ENCODE measurements at places on chromosomes 5 and 9.

DNA sequence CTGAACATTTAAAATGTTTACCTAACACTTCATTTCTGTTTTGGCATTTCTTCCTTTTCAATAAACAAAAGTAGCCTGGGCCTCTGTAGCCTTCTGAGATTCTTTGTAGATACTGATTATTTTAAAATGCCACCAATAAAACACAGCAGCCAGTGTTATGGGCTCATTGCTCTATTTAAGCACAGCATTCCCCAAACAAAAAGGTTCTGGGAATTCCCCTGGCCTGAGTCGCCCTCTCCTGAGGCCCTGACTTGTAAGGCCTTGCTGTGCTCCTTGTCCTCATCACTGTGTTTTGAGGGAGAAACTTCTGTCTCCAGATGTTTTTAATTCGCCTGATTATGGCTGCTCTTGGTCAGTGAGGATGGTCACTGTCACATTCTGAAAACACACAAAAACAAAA lies 33.0 kb upstream of the CTXN3 start:
- no peak for DNase-seq

GRCh38 chr9:95311961-95312360 lies 5.5 kb downstream of the FANCC start:
- no peak for DNase-seq

GRCh38 chr5:127849891-127850290 lies 146.7 kb downstream of the CCDC192 start:
- DNase-seq, result no peak

GRCh38 chr5:68631884-68632283 lies 416.3 kb downstream of the PIK3R1 start:
- no peak for DNase-seq

GRCh38 chr5:146892231-146892630 lies 13.7 kb upstream of the PPP2R2B start:
- no peak for DNase-seq

- DNase-seq, result no peak
Observed at GRCh38 chr5:139925650-139926640, 117.2 kb downstream of the NRG2 start.

DNA sequence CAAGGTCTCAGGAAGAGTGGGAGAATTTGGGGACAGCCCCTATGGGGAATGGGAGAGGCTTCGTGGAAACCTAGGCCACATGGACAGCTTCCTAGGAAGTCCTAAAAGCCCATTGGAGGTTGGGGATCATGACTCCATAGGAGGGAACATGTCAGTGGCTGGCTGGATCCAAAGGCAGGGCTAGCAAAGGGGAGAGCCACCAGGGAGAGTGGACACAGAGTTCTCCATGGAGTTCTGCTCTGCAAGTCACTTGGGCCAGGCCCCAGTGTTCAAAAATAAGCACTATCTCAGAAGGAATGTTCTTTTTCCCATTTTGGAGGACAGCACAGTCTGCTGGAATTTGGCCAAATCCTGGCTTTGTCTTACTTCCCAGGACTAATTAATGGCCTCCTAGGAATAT lies 140.6 kb upstream of the RAD23B start:
- DNase-seq, result no peak

DNA sequence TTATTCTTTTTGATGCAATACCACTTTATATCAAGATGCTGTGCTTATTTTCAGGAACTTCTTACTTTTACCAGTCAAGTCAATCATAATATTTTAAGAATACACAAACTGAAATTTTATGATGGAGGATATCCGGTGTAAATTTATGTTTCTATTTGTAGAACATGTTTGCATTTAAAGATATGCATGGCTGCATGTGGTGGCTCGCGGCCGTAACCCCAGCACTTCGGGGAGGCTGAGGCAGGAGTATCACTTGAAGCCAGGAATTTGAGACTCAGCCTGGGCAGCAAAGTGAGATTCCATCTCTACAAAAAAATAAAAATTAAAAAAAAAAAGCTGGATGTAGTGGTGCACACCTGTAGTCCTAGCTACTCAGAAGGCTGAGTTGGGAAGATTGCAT lies 73.5 kb upstream of the ALDH1A1 start:
- no peak for DNase-seq

DNA sequence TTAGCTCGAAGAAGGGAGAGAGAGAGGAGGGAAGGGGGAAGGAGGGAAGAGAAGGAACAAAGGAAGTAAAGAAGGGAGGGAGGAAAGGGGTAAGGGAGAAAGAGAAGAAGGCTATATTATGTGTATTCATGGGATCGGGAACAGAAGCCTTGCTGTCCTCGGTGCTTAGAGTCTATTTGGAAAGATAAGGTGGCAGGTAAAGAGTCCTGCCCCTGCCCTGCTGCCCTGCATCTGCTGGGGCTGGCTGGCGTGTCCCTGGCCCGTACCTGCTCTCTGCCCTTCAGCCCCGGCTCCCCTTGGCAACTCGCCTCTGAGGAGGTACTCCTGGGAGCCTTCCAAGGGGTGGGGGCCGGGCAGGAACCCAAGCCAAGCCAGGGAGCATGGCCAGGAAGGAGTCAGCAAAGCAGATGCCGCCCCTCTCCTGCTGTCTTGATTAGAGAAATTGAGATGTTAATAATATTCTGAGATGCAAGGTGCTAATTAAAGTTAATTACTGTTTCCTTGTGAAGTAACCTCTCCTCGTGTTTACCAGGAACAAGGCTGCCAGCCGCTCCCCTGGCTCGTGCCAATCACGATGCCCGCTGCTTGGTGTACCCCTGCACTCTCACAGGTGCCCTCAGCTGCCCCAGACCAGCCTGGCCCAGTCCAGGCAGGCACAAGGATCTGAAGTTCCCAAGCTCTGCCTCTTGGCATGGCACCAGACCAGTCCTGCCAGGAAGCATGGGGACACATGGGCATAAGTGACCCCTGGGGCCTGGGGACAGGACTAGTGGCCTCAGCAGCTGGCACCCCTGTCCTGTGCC lies 36.6 kb downstream of the PCDH1 start:
- DNase-seq, result no peak

GRCh38 chr9:113590991-113591898 lies 127.7 kb downstream of the RGS3 start:
- DNase-seq, result no peak

DNA sequence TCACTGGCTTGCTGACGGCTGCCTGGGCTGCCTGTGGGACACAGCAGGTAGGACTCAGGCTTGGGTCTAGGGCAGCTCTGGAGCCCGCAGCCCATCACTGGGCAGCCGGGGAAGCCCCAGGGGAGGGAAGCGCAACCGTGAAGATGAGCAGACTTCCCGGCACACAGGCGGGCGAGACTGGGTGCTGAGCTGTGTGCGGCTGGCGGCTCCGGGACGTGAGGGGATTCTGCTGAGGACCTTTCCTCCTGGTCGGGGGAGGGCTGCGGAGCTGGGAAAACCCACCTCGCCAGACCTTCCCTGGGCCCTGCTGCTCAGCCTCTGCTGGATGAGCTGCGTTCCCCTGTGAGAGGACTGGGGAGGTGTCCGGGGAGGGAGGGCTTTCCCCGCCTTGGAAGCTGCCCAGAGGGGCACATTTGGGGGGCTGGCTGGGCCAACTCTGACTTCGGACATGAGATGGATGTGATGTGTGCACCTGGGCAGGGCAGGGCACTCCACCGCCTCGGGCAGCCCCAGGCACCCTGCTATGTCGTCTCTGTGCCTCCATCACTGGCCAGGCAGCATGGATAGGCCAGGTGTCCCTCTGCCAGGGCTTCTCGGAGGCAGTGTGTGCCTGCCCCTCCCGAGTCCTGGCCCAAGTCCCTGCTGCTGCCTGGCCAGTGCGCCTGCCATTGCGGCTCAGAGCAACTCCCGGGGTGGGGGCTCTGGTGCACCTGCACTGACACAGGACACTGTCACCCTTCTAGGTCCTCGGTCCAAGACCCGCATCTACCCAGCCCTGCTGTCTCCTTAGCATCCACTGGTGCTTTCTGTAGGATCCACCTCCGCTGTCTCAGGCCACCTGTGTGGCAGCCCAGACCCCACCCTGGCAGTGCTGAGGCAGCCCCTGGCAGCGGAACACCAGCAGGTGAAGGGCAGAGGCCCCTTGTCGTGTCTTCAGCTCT lies 66.4 kb downstream of the COL5A1 start:
- no peak for DNase-seq

- no peak for DNase-seq
Observed at GRCh38 chr9:137965177-137965795, 87.7 kb downstream of the CACNA1B start.

GRCh38 chr9:93960221-93960970 lies 5.2 kb upstream of the BARX1 start:
- no peak for DNase-seq

DNA sequence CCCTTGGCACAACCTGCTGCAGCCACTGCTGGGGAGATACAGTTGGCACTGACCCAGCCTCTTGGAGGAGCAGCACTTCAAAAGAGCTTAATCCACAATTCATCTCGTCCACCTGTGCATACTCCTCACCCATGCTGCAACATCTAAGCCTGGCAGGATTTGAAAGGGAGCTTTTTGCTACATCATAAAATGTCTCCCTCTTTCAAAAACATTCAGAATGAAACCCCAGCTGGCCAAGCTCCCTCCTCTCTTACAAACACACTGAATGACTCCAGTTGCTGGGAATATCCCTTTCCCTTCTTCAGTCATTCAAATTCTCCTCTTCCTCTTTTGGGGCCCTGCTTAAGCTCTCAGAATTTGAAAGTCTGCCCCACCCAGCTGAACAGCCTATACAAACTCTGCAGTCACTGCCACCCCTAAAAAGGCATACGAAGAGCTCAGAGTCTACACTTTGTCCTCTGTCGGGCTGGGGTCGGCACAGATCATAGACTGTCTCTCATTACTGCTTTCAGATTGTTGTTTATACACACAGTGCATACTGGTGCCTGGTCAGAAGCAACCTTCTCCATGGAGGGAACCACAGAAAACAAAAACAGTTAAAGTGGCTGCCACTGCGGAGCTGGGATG lies 8.8 kb upstream of the C5orf15 start:
- DNase-seq, result peak; percentile 21

DNA sequence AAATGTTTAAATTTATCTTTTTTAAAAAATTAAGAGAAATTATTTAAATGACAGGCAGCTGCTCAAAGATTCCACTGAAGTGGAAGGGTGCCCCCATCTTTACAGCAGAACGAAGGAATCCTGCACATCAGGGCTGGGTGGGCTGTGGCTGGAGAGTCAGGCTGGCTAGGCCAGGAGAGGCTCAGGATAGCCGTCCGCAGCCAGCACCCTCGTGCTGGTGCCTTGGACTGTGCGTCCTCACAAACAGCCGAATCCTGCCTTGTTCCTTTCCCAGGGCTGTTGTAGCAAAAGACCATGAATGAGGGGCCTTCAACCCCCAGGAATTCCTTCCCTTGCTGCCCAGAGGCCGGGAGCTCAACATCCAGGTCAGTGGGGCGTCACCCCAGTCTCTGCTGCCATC lies 64.6 kb upstream of the FCN1 start:
- no peak for DNase-seq

DNA sequence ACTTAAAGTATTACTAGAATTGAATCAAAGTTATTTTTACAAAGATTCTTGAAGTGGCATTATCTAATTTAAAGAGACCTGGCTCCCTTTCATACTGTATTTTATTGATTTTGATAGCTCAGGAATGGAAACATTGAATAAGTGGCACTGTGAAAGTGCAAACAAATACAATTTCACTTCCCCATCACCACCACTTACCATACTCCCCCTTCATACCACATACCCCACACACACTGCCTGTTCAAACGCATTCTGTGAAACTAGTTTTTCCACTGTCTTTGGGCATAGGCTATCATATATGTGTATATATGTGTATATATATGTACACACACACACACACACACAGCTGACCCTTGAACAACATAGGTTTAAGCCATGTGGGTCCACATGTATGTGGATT lies 62.1 kb upstream of the ATG10 start:
- DNase-seq, result no peak

DNA sequence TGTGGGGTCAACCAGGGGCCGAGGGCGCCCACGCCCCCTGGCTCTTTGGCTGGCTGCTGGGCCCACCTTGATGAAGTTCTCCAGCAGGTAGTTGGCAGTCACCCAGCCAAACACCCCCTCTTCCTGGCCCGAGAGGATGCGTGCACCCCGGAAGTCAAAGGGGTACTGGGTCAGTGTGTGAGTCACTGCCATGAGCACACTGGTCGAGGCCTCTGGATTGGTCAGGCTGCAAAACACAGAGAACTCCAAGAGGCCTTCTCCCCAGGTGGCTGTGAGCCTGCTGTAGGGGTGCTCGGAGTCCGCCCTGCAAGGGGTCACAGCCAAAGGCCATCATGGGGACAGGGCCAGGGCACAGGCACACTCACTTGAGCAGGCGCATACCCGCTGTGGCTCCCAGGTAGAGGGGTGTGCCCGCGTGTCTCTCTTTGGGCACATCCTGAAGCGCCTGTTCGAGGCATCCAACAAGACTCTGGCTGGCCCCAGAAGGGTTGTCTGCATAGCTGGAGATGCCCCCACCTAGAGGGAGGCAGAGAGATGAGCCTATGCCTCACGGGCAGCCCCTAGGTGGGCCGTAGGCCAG lies 2.6 kb downstream of the ENTPD2 start:
- DNase-seq, result no peak

DNA sequence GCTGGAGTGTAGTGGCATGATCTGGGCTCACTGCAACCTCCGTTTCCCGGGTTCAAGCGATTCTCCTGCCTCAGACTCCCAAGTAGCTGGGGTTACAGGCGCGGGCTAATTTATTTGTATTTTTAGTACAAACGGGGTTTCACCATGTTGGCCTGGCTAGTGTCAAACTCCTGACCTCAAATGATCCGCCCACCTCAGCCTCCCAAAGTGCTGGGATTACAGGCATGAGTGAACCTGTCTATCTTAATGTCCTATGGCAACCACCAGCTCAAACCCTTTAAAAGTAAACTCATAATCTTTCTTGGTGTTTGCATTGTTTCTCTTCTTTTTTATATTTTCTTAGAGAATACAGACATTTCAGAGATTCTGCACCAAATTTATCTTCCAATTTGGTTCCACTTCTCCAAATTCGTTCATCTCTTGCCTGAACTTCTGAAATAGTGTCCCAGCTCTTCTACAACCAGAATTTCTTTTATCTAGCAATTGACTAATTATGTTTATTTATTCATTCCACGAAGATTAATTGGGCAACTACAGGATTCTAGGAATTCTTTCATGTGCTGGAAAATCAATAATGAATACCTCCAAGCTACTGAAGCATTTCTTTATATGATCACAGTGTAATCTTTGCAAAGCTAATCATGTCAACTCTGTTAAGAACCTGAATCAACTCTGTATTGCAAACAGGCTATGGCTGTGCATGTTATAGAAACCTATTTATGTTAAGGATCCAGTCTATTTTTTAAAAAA lies 60.0 kb upstream of the TYRP1 start:
- DNase-seq, result no peak

DNA sequence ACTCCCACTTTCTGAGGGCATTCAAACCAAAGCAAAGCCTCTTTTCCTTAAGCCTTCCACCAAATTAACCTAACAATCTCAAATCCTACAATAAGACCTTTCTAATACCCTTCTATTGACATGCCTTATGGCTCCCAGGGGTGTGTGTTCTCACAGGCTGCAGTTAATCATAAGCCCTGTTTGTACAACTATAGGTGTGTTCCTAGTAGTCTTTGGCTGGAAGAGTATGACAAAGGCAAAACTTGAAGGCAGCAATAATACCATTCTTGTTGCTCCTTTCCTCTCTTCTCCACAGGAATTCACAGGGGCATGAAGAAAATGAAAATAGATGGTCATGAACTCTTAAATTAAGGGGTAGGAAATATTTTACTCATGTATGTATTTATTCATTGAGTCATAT lies 10.9 kb upstream of the FBXO38 start:
- no peak for DNase-seq

Measured in NCI-H187 (cell line).